ENCODE measurements at places on chromosomes 3 and 15. TPM values are rescaled to one million over a fixed set of nuclear protein-coding genes. Genes with fewer than 3 reads are reported as not detected.

The SLC24A5 gene
- not detected for total RNA-seq

The TRPM1 gene
- total RNA-seq = not detected

GRCh38 chr15:44328135-44328534 is 39.6 kb downstream of the GOLM2 start:
- DNase-seq = no peak
- no peak overlapping the region for H3K27ac ChIP-seq
- no peaks in the 10 kb centered on the region for H3K4me1 ChIP-seq
- no peaks in the 10 kb centered on the region for H3K36me3 ChIP-seq
- no peaks in the 10 kb centered on the region for H3K27me3 ChIP-seq

DNA sequence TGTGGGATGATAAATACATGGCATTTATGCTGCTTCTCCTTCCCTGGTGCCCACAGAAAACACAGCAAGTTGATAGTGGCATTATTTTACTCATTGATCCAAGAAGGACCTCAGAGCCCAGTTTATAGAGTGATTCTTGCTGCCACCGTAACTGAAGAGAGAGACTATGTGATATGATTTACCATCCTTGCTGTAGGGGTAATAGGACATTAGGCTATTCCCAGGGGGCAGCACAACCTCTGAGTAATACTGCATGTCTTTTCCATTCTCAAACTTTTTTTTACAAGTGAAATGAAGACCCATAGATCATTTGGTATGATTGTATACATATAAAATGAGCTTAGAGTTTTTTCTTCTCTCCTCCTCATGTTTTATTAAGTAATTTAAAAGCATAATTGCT is 136.4 kb downstream of the ABI3BP start:
- H3K4me1 ChIP-seq = no peaks in the 10 kb centered on the region
- H3K4me3 ChIP-seq = no peak overlapping the region
- DNase-seq = no peak
- peaks cover 11% of the 10 kb centered on the region for H3K27me3 ChIP-seq

DNA sequence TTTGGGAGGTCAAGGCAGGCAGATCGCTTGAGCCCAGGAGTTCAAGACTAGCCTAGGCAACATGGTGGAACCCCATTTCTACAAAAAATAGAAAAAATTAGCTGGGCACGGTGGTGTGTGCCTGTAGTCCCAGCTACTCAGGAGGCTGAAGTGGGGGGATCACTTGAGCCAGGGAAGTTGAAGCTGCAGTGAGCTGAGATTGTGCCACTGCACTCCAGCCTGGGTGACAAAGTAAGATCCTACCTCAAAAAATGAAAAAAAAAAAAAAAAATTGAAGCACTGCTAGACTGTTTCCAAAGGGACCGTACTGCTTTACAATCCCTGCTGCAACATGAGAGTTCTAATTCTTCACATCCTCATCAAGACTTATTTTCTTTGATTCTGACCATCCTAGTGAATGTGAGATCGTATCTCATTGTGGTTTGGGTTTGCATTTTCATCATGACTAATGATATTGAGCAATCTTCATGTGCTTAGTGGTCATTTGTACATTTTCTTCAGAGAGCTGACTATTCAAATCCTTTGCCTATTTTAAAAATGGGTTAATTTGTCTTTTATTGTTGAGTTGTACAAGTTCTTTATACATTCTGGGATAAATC is 10.8 kb downstream of the CMTM8 start:
- no peak overlapping the region for H3K4me3 ChIP-seq
- DNase-seq = peak; percentile 43

DNA sequence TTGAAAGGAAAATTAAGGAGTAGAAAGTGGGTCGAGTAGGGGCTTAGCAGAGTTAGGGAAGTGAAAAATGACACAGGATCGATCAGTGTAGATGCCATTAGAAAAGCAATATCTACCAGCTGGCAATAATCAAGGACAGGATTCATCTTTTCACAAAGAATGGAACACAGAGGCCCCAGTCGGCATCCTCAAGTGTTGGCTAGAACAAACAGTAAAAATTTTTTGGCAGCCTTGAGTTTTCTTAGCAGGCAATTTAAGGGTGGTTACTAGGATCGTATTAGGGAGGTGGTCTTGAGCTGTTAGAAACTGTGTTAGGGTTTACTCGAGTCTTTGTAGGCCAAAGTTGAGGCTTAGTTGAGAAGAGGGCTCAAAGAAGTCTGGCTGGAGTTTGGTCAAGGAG is 658.8 kb upstream of the SGO1 start:
- no peaks in the 10 kb centered on the region for H3K36me3 ChIP-seq
- DNase-seq = no peak
- H3K27me3 ChIP-seq = no peaks in the 10 kb centered on the region
- no peak overlapping the region for H3K4me3 ChIP-seq
- H3K4me1 ChIP-seq = no peaks in the 10 kb centered on the region

DNA sequence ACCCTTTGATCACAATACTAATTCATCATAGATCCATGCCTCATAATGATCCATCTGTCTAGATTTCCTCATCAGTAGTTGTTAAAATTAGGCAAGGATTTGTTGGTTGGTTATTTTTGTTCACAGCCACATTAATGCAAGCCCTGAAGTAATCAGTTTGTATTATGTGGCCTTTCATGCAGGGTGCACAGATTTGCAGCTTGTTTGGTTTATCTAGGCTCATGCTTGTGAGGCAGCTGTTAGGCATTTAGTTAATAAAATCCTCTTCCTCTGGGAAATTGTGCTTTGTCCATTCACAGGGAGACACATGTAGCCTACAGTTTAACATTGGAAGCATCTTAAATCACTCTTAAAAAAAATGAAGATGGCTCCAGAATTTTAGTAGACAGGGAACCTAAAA is 162.8 kb upstream of the ZNF385D start:
- no peak for DNase-seq
- H3K4me1 ChIP-seq = no peaks in the 10 kb centered on the region
- H3K27me3 ChIP-seq = no peaks in the 10 kb centered on the region
- no peak overlapping the region for H3K4me3 ChIP-seq

DNA sequence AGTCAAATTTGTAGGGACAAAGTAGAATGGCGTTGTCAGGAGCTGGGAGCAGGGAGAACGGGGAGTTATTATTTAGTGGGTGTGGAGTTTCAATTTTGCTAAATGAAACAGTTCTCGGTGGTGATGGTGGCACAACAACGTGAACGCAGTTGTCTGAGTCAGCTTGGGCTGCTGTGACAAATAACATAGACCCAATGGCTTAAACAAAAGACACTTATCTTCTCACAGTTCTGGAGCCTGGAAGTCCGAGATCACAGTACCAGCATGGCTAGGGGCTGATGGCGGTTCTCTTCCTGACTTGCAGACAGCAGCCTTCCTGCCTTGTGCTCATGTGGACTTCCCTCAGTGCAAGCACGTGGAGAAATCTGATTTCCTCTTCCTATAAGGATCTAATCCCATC is 90.2 kb downstream of the CHSY1 start:
- H3K27me3 ChIP-seq = no peaks in the 10 kb centered on the region
- no peak overlapping the region for H3K27ac ChIP-seq
- no peak overlapping the region for H3K4me3 ChIP-seq
- H3K36me3 ChIP-seq = no peaks in the 10 kb centered on the region
- DNase-seq = no peak

GRCh38 chr3:156664831-156665178 is 9.6 kb upstream of the TIPARP start:
- no peak overlapping the region for H3K4me3 ChIP-seq
- no peak for DNase-seq
- no peaks in the 10 kb centered on the region for H3K4me1 ChIP-seq
- H3K27ac ChIP-seq = no peak overlapping the region
- H3K27me3 ChIP-seq = no peaks in the 10 kb centered on the region
- no peaks in the 10 kb centered on the region for H3K36me3 ChIP-seq

DNA sequence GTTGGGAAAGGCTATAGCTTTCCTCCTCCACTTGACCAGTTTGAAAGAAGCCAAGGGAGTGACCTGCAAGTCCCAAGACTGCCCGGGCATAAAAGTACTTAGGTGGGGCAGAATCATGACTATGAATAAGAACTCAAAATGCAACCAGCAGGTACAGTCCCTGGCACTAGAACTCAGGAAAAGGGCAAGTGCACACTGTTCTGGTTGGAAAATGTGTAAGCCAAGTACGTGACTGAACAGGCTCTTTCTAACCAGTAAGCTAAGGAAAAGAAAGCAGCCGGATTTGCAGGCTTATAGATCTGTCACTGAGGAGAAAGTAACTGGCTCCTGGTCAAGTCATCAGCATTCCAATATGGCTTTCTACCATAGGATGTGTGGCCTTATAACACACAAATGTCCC is 101.2 kb upstream of the SLC4A7 start:
- no peak for DNase-seq
- H3K27ac ChIP-seq = peak overlapping the region; percentile 69
- peaks cover 17% of the 10 kb centered on the region for H3K4me1 ChIP-seq

DNA sequence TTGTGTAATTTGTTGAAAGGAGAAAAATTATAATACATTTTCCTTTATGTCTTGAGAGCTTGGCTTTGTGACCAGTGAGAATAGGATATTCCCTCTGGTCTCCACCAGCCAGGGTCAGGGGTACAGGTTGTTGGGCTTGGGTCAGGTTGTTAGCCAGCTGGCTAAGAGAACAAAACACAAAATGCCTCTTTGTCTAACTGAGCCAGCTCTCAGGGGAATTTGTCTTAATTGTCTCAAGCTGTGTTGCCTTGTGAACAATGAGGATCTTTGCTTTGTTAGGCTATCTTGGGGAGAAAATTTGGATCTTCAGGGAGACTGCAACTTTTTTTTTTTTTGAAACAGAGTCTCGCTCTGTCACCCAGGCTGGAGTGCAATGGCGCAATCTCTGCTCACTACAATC is 17.7 kb upstream of the GK5 start:
- H3K36me3 ChIP-seq = no peaks in the 10 kb centered on the region
- H3K27ac ChIP-seq = no peak overlapping the region
- H3K27me3 ChIP-seq = peaks cover 9% of the 10 kb centered on the region
- no peaks in the 10 kb centered on the region for H3K4me1 ChIP-seq

DNA sequence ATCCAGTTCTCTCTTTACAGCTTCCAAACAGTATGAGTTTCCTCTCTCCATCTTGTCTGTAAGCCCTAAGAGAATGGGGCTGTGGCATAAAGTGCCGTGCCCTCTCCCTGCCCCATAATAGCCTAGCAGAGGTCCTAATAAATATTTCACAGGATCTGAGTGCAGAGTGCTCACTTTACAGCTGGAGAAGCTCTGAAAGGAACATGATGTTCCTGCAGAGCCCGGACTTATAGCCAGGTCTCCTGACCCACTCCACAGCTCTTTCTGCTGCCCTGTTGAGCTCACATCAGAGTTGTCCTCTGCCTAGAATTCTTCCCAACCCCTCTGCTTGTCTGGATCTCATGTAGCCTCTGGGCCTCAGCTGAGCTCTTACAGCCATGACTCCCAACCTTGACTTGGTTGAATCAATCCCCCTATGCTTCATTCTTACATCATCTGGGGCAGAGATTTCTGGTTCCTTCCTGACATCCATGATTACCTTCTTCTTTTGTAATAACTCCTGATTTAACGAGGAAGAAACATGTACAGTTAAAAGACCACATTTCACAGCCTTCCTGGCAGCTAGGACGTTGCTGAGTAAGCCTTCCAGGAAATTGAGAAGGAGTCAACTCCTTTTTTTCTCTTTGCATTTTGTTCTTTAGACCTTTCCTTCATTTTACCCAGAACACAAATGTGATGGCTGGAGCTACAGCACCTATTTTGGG is 135.3 kb downstream of the RPLP1 start:
- no peak overlapping the region for H3K4me3 ChIP-seq
- H3K27ac ChIP-seq = peak overlapping the region; percentile 19
- no peaks in the 10 kb centered on the region for H3K27me3 ChIP-seq
- no peak for DNase-seq

DNA sequence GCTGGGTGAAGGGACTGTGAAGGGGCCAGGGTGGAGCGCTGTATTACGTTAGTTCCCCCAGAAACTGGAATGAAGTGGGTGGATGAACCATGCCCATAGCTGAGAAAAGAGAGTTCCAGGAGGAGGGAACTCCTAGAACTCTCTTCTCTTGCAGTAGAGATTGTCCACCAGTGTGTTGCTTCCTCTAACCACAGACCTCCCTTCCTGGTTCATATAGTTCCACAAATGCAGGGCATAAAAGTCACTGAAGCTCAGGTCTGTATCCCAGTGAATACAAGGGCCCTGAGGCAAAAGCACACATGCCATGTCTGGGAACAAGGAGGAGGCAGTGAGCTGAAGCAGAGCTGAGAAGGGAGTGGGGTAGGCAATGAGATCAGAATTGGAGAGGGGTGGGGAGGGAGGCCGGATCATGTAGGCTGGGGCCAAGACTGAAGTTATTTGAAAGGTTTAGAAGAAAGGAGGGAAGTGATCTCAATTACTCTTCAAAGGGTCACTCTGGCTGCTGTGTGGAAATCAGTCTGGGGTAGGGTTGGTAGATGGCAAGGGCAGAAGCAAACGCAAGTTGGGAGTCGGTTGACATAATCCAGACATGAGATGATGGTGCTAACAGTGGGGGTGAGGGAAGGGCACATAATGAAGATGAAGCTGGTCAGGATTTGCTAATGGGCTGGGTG is 6.5 kb downstream of the A4GNT start:
- H3K4me1 ChIP-seq = no peaks in the 10 kb centered on the region
- H3K27ac ChIP-seq = no peak overlapping the region
- peaks cover 3% of the 10 kb centered on the region for H3K27me3 ChIP-seq
- DNase-seq = no peak

DNA sequence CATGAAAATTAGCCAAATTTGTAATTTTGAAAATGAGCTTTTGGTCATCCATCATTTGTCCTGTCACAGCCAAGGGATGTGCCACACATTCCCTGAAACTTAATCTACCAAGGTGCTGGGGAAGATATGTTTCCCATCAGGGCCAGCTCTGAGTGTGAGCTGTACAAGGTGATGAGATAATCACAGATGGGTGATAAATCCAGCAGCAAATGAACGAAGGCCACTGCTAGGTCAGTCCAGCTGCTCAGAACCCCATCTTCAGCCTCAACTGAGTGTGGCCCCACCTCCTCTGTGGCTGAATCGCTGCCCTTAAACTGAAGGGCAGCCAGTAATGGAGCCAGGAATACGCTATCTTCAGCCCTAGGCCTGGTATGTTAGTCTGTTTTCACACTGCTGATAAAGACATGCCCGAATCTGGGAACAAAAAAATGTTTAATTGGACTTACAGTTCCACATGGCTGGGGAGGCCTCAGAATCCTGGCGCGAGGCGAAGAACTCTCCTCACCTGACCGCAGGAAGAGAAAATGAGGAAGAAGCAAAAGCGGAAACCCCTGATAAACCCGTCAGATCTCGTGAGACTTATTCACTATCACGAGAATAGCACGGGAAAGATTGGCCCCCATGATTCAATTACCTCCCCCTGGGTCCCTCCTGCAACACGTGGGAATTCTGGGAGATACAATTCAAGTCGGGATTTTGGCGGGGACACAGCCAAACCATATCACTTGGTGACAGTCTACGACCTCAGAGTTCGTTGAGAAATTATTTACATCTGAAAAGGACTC is 553.0 kb downstream of the NTRK3 start:
- no peaks in the 10 kb centered on the region for H3K4me1 ChIP-seq
- H3K27ac ChIP-seq = no peak overlapping the region
- DNase-seq = no peak
- H3K27me3 ChIP-seq = no peaks in the 10 kb centered on the region

GRCh38 chr3:178603735-178604134 is 67.5 kb downstream of the KCNMB2 start:
- H3K36me3 ChIP-seq = no peaks in the 10 kb centered on the region
- no peaks in the 10 kb centered on the region for H3K4me1 ChIP-seq
- no peaks in the 10 kb centered on the region for H3K27me3 ChIP-seq
- no peak overlapping the region for H3K4me3 ChIP-seq
- H3K27ac ChIP-seq = no peak overlapping the region

Data from Panc1 (cell line).